ENCODE measurements at places on chromosomes 6 and 20.

DNA sequence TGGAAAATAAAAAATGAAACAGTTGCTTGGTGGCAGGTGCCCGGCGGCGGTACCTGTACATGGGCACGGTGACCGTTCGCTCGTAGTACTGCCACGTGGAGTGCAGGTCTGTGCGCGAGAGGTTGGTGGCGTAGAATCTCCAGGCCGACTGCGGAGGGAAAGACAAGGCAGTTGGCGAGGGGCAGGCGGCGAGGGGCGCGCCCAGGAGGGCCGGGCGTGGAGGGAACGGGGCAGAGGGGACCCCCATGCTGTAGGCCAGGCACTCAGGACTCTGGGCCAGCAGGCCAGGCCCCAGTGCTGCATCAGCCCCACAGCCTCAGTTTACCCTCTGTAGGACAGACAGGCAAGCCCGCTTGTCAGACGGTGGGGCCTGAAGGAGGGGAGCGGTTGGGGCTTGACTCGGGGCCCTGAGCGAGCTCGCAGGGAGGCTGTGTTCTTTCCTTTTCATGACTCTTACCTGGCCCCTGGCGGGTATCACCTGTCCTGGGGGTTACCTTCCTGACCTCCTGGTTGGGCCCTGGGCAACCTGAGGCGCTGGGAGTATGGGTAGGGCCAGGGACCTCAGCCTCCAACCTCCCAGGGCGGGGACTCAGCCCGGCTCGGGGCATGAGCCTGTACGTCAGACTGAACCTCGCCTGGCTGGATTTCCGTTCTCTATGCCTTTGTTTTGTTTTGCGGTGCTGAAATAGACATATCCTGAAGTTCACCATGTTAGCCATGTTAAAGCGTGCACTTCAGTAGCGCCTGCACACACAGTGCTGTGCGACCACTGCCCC is 38.5 kb downstream of the KCNQ2 start:
- no peak for DNase-seq

GRCh38 chr20:1872459-1873097 is 22.6 kb upstream of the SIRPA start:
- no peak for DNase-seq

GRCh38 chr6:11536795-11537194 is 754 bp upstream of the TMEM170B start:
- DNase-seq: no peak

GRCh38 chr6:154276810-154277628 is 79.6 kb downstream of the IPCEF1 start:
- DNase-seq: no peak

DNA sequence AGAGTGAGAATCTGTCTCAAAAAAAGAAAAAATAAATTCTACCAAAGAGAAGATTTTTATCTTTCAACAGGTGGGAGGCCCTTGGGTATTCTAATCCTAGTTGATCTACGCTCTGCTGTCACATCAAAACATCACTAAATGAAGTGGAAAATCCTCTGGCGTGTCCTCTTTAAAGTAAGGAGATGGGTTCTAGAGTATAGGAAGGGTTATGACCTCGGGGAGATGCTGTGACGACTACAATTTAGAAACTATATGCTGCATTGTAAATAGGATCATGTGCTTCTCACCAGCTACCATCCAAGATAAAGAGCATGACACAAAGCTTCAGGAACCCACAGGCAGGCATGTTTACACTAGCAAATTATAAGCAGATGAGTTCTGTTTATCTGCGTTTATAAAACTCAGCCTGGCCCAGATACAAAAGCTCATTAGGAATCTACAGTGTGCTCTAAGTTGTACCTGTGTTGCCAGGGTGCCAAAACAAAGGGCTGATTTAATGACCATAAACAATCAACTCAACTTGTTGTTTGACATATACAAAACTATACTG is 197.1 kb upstream of the PLN start:
- DNase-seq: no peak

DNA sequence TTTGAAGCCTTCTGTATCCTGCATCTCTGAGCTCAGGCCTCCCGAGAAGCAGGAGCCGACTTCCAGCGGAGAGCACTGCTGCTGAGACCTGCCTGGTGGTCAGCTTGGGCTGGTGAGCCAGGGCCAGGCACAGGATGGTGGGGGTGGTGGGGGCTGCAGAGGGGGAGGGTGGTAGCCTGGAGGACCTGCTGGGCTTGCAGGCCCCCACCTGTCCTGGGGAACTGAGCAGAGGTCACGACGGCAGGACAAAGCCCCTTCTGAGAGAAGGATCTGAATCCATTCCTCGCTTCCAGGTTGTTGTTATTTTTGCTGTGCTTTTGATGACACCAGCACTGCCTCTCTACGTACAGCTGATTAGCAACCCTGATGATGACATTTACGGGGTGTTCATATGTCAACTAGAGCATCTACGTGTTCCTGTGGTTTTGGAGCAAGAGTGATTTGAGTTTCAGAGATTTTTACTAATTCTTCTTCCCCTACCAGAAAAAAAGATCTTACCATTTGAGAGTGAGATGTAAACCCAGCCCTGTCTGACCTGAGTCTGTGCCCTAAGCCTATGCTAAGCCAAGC is 35.7 kb upstream of the CD93 start:
- no peak for DNase-seq

- no peak for DNase-seq
Observed at GRCh38 chr6:157227202-157228166, 95.8 kb downstream of the TMEM242 start.

- no peak for DNase-seq
Observed at GRCh38 chr6:120584111-120584760, 750.0 kb downstream of the TBC1D32 start.

DNA sequence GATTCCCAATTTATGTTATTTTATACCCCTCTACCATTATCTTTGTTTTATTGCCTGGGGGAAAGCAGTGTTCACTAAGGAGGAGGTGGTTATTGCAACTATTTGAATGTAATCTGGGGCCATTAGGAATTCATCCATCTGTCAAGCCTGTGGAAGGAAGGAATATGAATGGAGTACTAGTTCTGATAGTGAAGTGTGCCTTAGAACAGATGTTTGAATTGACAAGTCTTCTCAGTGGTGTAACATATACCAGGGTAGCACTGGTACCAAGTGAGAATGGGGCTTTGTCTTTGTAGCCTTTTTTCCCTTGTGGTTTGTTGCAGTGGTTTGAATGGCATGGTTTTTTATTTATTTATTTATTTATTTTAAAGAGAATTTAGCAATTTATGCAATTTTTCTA is 27.9 kb upstream of the HDAC2 start:
- DNase-seq: no peak

DNA sequence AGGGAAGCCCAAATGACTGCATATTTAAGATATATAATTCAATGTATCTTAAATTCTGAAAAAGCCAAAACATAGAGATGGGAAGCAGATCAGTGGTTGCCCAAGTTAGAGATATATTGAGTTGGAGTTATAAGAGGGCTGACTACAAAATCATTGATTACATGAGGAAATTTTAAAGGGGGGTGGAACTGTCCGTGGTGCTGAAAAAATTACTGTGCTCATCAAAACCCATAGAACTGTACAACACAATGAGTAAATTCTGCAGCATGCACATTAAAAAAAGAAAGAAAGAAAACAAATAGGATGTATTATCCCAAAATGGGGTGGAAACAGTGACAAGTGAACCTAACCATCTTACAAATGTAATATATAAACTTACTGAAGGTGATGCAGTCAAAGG is 100.9 kb downstream of the FUT9 start:
- no peak for DNase-seq

DNA sequence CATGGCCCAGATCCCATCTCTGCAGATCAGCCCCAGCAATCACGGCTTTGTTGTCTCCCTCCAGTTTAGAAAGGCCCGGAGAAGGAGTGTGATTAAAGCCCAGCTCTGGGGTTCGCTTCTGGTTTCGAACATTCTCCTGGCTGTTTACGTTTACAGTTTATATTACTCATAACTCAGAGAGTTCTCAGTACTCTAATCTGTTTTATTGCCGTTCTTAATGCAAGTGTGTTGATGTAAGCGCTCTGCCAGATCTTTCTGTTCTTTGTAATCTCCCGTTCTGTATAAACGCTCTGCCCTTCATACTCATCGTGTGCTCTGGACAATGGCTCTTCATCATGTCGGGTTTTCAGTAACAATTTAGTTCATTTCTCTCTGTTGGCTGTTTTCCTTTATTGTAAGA is 118.0 kb upstream of the PRND start:
- no peak for DNase-seq

GRCh38 chr20:22684072-22684762 is 99.8 kb upstream of the FOXA2 start:
- DNase-seq: no peak

DNA sequence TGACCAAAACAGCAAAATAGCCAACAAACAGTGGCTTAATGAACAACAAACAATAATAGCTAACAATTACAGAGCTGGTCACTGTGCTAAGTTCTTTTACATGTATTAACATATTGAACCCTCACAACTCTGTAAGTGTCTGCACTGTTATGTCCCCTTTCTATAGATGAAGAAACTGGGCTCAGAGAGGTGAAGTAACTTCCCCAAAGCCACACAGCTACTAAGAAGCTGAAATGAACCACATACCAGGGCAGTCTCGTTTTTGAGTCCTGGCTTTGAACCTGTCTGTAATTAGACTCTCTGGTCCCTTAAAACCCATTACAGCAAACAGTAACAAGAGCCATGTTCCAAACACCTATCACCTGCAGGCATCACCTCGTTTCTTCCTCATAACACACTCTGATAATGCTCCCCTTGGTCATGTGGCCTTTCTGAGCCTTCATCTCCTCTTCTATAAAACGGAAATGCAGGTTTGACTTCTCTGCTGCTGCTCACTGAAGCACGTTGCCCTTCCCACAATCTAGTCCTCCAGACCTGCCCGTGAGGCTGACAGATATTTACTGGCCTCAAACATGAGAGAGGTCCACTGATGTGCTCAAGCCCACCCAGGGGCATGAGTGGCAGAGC is 23.3 kb downstream of the KCNK15 start:
- DNase-seq: no peak

DNA sequence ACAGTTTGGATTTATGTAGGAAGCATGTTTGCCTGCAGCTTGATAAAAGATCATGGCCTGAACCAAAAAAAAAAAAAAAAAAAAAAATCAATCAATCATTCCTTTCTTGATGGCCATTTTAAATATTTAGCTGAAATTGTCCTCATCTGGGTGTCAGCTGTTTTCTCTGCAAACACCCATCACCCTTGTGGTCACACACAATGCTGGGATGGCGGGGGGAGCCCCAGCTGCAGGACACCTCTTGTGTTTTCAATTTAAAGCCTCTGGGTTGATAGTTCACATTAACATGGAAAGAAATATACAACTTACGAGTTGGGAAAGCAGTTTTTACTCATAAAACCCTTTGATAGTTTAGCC is 160.4 kb downstream of the ZFP64 start:
- DNase-seq: no peak

GRCh38 chr6:133441491-133441890 is 200.3 kb downstream of the EYA4 start:
- no peak for DNase-seq

DNA sequence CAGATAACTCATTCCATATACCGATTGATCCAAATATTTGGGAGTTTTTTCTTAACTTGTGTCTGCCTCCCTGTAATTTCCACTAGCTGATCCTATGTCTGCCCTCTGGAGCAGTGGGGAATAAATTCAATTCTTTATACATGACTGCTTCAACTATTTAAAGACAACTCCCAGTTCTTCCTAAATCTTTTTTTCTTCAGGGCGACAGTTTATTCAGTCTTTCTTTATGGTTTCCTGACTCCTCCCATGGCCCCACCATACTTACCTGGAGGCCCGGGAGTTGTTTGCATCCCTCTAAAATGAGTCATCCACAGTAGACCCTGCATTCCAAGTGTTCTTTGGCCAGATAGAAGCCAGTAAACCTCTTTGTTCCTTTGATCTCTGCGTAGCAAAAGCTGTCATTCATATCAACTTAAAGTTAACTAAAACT is 73.6 kb downstream of the LCA5 start:
- DNase-seq: no peak

- no peak for DNase-seq
Observed at GRCh38 chr6:19988555-19988954, 151.4 kb downstream of the ID4 start.
